ENCODE measurements at places on chromosomes 1 and 21.
A peak's percentile ranks its signal among the peaks of the same experiment; 100 is the strongest.

- H3K27me3 ChIP-seq = no peaks in the 10 kb centered on the region
- no peak for DNase-seq
- peaks cover 8% of the 10 kb centered on the region for H3K4me1 ChIP-seq
- no peaks in the 10 kb centered on the region for H3K36me3 ChIP-seq
Measured at GRCh38 chr1:169060919-169061639, 45.4 kb upstream of the ATP1B1 start.

GRCh38 chr1:205438213-205439158 lies 16.6 kb upstream of the LEMD1 start:
- no peak overlapping the region for H3K27ac ChIP-seq
- H3K4me1 ChIP-seq = peaks cover 77% of the 10 kb centered on the region
- peaks cover 4% of the 10 kb centered on the region for H3K27me3 ChIP-seq
- no peaks in the 10 kb centered on the region for H3K36me3 ChIP-seq
- DNase-seq = no peak

DNA sequence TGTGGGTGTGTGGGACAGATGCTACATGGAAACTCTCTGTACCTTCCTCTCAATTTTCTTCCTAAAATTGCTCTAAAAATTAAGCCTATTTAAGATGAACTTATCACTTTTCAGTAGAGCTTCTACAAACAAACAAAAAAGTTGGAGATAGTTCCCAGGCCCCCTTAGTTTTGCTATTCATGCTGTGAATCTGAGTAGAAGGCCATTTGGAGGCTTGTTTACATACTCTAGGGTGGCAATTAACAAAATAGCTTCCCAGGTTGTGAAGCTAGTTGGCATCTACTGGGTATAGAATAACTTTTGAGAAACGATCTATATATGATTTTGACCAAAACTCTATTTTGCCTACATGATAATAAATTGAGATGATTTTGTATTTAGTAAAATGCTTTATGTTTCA lies 541.4 kb upstream of the B3GALT2 start:
- peak overlapping the region; percentile 2 for H3K27ac ChIP-seq
- no peaks in the 10 kb centered on the region for H3K27me3 ChIP-seq

- H3K27me3 ChIP-seq = no peaks in the 10 kb centered on the region
- H3K4me3 ChIP-seq = no peak overlapping the region
- H3K36me3 ChIP-seq = no peaks in the 10 kb centered on the region
- peaks cover 31% of the 10 kb centered on the region for H3K4me1 ChIP-seq
- no peak overlapping the region for H3K27ac ChIP-seq
Measured at GRCh38 chr1:96536581-96536980, 185.0 kb upstream of the PTBP2 start.

GRCh38 chr1:21752186-21752585 lies 30.8 kb downstream of the USP48 start:
- no peaks in the 10 kb centered on the region for H3K27me3 ChIP-seq
- no peak overlapping the region for H3K4me3 ChIP-seq
- no peak overlapping the region for H3K27ac ChIP-seq
- no peak for DNase-seq

GRCh38 chr1:37471345-37472231 lies 2.8 kb upstream of the ZC3H12A start:
- no peak for DNase-seq
- no peaks in the 10 kb centered on the region for H3K36me3 ChIP-seq
- H3K27ac ChIP-seq = no peak overlapping the region
- peaks cover 33% of the 10 kb centered on the region for H3K4me1 ChIP-seq

- H3K4me1 ChIP-seq = no peaks in the 10 kb centered on the region
- no peaks in the 10 kb centered on the region for H3K36me3 ChIP-seq
- no peak for DNase-seq
Measured at GRCh38 chr1:29732453-29732852, 496.1 kb downstream of the PTPRU start.

- H3K4me3 ChIP-seq = no peak overlapping the region
- no peaks in the 10 kb centered on the region for H3K4me1 ChIP-seq
- peaks cover 45% of the 10 kb centered on the region for H3K36me3 ChIP-seq
- H3K27me3 ChIP-seq = no peaks in the 10 kb centered on the region
Measured at GRCh38 chr1:241499910-241500309, 19.6 kb downstream of the FH start.

DNA sequence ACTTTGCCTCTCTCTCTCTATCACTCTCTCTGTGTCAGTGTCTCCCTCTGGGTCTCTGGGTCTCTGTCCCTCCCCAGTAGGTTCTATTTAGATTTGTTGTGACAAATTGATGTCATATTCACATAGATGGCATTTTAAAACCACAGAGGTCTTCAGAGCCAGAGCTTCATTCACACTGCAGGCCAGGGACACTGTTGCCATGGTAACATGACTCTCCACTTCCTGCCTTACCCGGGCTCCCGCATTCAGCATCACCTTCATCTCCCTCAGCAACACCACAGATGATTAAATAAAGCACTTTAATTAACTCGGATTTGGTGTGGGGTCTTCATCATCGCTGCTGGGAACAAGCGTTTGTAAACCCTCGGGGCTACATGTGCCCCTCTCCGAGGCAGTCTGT lies 132.6 kb downstream of the ETS2 start:
- H3K27ac ChIP-seq = no peak overlapping the region
- peak; percentile 16 for DNase-seq
- H3K4me3 ChIP-seq = no peak overlapping the region
- H3K36me3 ChIP-seq = peaks cover 4% of the 10 kb centered on the region

DNA sequence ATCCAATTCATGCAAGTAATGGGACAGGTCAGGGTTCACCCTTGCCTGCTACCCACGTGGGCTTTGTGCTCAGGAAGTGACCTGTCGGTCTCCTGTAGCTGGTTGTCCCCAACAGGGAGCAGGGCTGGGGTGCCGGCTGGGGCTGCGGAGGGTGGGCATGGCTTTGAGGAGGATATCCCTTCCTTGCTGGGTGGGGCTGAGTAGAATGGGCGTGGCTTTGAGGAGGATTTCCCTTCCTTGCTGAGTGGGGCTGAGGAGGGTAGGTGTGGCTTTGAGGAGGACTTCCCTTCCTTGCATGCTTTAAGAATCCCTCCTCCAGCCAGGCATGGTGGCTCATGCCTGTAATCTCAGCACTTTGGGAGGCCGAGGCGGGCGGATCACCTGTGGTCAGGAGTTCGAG lies 151.3 kb downstream of the CLIC6 start:
- H3K27me3 ChIP-seq = peaks cover 3% of the 10 kb centered on the region
- no peaks in the 10 kb centered on the region for H3K36me3 ChIP-seq

DNA sequence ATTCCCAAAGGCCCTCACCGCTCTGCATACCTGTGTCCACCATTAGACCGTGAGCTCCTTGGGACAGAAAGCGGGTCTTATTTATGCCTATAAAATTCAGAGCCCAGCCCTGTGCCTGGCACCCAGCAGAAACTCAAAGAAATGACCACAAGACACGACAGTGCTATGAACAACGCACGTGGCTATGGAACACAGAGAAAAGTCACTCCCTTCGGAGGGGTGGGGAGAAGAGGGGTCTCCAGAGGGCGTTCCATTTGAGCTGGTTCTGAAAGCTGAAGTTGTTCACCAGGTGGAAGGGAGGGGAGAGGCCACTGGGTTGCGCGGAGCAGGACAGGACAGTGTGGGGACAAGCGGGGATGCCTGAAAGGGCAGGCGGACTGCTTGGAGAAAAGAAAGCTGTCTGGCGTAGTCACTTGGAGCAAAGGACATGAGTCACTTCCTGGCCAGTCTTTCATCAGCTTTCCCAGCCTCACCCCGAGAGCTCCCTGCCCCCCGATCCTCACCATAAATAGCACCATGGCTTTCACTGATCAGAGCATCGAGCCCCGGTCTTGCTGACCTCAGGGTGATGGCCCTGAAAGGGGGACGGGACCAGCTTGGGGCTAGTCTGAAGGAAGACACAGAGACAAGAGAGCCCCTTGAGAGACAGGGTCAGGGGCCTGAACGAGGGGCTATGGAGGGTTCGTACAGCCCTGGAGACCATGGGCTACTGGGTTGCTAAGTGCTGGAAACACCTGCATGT lies 28.5 kb downstream of the ECE1 start:
- peak overlapping the region; percentile 15 for H3K4me3 ChIP-seq
- peak overlapping the region; percentile 77 for H3K27ac ChIP-seq
- H3K27me3 ChIP-seq = peaks cover 4% of the 10 kb centered on the region
- H3K36me3 ChIP-seq = peaks cover 2% of the 10 kb centered on the region

DNA sequence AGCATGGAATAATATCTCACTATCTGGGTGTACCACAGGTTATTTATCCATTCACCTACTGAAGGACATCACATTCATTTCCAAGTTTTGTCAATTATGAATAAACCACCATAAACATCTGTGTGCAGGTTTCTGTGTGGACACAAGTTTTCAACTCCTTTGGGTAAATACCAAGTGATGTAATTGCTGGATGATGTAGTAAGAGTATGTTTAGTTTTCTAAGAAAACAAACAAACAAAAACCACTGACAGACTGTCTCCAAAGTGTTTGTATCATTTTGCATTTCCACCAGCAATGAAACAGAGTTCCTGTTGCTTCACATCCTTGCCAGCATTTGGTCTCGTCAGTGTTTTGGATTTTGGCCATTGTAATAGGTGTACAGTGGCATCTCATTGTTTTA lies 435.7 kb upstream of the PROX1 start:
- peaks cover 9% of the 10 kb centered on the region for H3K27me3 ChIP-seq
- no peak overlapping the region for H3K4me3 ChIP-seq
- H3K27ac ChIP-seq = no peak overlapping the region
- no peak for DNase-seq

DNA sequence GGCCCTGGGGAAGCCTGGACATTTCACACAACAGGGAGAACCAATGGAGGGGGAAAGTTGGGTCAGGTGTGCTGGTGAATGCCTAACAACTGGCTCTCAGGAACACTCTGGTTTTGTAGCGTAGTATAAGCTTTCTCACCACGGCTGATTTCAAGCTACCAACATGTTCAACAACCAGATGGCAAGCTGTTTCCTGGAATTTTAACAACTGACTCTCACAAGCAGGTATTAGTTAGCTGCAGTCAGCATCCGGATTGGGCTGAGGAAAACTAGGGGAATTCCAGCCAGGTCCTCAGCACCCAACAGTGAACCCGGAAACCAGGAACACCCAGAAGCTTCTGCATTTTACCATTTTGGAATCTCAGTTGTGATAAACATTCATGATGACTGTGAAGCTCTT lies 162.3 kb upstream of the CAMK1G start:
- no peak overlapping the region for H3K4me3 ChIP-seq
- no peak for DNase-seq
- peaks cover 66% of the 10 kb centered on the region for H3K4me1 ChIP-seq
- H3K36me3 ChIP-seq = no peaks in the 10 kb centered on the region
- peaks cover 4% of the 10 kb centered on the region for H3K27me3 ChIP-seq
- no peak overlapping the region for H3K27ac ChIP-seq

All from nephron progenitor cell (in vitro differentiated cells).